ENCODE measurements at places on chromosomes 13 and 19. TPM values are rescaled to one million over a fixed set of nuclear protein-coding genes. Genes with fewer than 3 reads are reported as not detected.
A peak's percentile ranks its signal among the peaks of the same experiment; 100 is the strongest.

- DNase-seq: peak; percentile 56
Measured at GRCh38 chr19:36009220-36009619, 607 bp upstream of the SYNE4 start.

GRCh38 chr19:5128251-5128935 lies 159.5 kb downstream of the KDM4B start:
- no peak for DNase-seq

DNA sequence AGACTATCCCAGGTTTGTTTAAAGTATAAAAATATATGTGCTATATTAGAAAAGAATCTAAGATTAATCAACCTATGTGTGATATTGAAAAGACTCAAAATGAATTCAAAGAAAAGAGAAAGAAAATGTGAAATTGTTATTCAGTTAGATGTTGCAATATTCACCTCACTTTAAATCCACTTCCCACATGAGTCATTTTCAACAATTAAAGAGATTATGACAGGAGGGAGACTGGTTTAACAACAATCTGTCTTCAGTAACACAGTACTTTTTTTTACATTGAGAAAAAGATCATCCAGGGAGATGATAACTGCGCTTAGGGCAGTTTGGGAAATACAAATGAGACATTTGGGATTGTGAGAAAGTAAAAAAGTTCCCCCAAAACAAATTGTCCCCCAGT lies 1246.2 kb downstream of the SLITRK1 start:
- peak; percentile 65 for DNase-seq

- no peak for DNase-seq
Measured at GRCh38 chr13:22064854-22065620, 394.2 kb downstream of the FGF9 start.

GRCh38 chr19:51034704-51035103 lies at the start of gene KLK12:
Gene KLK12 (minus strand): TSS chr19:51035002. CDS start chr19:51034621, 381 bp downstream.
- DNase-seq: no peak

DNA sequence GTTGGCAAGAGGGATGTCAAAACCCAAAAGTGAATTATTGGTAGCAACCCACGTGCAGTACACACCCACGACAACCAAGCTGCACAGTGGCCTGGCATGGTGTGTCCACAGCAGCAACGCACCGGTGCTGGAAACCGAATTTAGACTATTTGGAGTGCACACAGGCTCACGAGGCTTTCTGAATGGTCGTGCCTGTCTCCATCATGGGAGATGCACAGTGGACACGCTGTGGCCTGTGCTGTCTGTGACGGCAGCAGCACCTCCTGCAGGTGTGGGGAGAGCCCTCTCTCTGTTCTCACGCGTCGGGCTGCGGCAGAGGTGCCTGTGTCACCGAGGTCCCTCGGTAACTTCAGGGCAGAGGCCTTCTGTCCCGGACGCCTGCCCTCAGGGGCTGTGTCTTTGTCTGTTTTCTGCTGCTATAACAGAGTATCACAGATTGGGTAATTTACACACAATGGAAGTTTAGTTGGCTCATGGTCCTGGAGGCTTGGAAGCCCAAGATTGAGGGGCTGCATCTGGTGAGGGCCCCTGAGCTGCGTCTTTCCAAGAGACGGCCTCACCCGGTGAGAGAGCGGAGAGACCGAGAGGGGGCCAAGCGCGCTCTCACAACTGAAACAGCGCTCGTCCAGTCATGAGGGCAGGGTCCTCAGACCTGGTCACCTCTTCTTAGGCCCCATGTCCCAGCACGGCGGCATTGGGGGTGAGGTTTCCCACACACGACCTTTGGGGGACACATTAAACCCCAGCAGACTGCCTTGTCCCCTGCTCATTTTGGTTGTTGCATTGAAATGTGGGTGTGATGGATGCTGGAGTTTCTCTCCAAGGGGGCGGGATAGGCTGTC lies 9.1 kb upstream of the MCF2L start:
- no peak for DNase-seq

Gene PRTN3
- total RNA-seq: 0.29 TPM

Gene ZNF560
- total RNA-seq: not detected

DNA sequence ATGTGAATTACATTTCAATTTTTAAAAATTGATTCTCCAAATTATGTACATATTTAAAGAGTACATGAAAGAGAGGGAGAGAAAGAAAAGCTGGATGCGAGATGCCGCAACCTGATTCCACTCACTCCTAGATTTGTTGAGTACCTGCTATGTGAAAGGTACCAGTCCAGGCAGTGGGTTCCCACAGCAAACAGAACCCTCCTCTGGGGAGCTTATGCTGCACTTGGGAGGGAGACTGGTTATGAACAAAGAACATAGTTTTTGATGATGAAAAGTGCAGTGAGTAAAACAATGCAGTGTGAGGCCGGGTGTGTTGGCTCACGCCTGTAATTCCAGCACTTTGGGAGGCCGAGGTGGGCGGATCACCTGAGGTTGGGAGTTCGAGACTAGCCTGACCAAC lies 43.4 kb downstream of the ACTN4 start:
- no peak for DNase-seq

DNA sequence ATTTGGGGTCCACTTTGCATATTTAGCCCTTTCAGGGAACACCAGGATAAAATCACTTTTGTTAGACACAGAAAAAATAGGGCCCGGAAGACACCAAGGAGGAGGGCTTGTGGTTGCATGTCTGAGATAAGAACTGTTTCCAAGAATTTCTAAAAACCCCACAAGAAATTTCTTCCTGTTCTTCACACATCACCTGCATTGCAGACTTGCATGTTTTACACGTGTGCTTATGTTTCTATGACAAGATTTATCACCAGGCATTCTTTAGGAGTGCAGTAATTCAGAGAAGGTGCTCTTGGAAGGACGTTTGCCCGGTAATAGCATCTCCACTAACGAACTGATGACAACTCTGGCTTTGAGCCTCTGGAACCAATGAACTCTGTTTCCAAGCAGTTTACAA lies 7.1 kb upstream of the ACTL9 start:
- DNase-seq: no peak

GRCh38 chr13:96036515-96036914 lies 16.7 kb downstream of the UGGT2 start:
- DNase-seq: peak; percentile 78

- DNase-seq: no peak
Measured at GRCh38 chr13:39918620-39919236, 263.3 kb downstream of the COG6 start.

DNA sequence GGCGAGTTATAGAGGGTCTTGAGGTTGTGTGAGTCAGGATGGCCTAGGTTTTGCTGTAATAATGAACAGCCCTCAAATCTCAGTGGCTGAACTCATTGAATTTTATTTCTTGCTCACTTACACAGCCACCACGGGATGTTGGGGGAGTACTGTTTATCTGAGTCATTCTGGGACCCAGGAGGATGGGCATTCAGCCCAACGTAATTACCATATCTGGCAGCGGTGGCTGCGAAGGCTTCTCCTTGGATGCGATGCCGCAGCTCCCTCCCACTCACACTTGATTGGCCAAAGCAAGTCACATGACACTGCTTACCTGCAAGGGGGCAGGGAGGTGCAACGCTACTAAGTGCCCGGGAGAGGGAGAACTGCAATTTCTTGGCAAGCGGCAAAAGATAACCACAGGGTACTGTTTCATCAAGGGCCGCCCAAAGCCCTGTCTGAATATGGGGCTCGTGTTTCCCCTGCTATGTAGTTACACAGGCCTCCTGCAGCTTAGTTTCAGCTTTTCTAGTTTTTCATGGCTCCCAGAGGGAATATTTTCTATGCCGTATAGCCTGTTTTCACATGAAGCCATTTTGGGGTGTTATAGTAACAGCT lies 19.9 kb downstream of the ZSWIM9 start:
- peak; percentile 97 for DNase-seq

- DNase-seq: no peak
Measured at GRCh38 chr13:35917942-35918645, 213.1 kb downstream of the DCLK1 start.

- DNase-seq: no peak
Measured at GRCh38 chr13:112861876-112862615, 107.0 kb upstream of the MCF2L start.

DNA sequence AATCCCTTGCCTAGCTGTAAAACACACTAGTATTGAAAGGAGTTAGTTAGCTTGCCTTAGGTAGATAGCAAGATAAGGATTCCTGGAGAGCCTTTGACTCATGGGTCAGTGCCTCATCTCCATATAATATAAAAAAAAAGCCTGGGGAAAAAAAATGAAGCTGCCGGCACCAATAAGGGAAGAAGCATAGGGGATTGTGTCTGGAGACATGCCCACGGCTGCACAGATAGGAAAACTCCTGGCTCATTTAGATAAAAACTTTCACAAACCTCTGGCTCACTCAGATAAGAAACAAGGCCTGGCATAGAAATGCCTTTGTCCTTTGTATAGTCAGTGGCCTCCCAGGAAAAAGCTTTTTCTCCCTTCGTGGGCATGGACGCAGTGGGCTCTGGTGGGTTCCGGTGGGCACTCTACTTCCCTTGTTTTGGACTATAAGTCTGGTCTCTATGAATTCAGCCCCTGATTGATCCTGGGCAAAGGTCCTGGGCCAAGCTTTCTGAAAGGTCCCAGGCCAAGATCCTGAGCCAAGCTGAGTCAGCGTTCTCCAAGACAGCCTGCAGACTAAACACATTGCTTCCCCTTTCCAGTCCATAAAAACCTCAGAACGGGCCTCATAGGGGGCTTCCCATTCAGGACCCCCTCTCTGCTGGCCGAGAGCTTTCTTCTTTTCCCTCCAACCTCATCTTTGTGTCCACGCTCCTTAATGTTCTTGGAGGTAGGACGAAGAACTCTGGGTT lies 4.9 kb upstream of the OR7A17 start:
- DNase-seq: no peak

DNA sequence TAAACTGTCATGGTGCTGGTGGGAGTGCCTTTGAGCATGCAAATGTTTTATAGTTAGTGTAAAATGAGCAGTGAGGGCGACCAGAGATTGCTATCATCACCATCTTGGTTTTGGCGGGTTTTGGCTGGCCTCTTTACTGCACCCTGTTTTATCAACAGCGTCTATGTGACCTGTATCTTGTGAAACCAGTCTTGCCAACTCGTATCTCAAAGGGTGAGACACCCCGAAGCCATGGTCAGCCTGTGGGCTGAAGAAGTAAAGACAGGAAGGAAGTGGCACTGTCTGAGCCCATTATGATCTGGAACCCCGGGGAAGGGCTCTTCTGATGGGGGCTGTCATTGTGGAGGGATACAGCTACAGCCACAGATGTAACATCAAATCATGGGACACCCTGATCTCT lies 81.5 kb upstream of the FAM216B start:
- no peak for DNase-seq

- no peak for DNase-seq
Measured at GRCh38 chr13:99968521-99969452, 2.8 kb downstream of the ZIC5 start.

- no peak for DNase-seq
Measured at GRCh38 chr13:43693639-43694038, 93.1 kb downstream of the ENOX1 start.

Gene CGB7
- 0.04 TPM for total RNA-seq

DNA sequence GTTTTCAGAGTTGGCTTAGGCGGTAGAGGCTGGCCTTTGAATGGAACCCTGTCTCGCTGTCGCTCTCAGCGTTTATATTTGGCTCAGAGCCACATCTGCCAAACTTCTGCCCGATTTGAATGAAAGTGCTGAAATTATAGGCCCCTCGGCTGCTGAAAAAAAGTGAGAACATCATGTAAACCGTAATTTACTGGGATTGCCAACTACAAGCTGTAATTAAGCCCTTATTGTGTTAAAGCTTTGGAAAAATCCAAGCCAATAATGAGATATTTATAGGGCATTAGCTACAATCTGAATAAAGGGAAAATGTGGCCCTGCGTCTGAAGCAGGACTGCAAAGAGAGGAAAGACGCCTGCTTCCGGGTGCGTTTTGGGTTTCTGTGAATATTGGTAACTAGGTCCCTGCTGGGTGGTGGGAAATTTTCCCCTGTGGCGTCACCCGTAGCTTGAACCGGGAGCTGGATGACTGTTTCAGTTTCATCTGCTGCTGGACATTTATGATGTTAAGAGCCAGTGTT lies 9.9 kb downstream of the DNM2 start:
- DNase-seq: no peak

- no peak for DNase-seq
Measured at GRCh38 chr13:79939689-79940088, 401.2 kb downstream of the SPRY2 start.

- no peak for DNase-seq
Measured at GRCh38 chr13:101332583-101332982, 83.7 kb downstream of the NALCN start.

DNA sequence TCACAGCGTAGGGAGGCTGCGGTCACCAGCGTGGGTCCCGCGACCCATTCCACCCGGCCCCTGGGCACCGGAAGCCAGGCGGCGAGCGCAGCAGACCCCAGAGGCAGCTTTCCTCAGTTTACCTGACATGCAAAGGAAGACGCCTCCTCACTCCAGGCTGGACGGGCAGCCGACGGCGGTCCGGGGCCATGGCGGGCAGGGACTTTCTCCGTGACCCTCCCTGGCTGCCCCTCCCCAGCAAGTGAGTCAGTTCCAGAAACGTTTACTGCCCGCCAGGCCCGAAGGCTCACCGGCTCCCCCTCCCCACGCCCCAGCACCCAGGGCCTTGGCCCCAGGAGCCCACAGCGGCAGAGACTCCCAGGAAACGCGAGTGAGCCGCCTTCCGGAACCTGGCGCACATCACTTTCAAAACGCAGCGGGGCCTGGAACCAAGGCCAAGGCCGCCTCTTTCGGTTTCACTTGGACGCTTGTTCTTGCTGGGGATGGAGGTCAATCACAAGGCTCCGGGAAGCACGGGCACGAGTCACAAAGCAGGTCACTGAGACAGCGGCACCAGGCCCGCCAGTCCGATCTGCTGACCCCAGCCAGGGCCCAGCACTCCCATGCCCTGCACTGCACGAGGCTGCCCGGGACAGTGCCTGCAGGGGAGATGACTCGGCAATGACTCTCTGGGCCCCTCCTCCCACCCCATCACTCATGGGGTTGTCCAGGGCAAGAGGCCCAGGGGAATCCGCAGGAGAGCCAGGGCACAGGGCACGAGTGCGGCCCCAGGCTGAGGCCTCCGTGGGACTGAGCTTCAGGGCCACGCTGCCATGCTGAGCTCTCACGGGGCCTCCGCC lies 5.3 kb downstream of the SBNO2 start:
- DNase-seq: peak; percentile 83

Gene EBI3
- not detected for total RNA-seq

Gene CALR3
- total RNA-seq: not detected

Gene ASPDH
- not detected for total RNA-seq

GRCh38 chr13:24713022-24713421 lies 32.8 kb downstream of the ATP12A start:
- no peak for DNase-seq

Gene FUT1
- total RNA-seq: 4.6 TPM

Gene ZNF625
- 7.7 TPM for total RNA-seq

- no peak for DNase-seq
Measured at GRCh38 chr19:18532168-18532890, 10.5 kb upstream of the ELL start.

Gene ZIC5
- not detected for total RNA-seq

- DNase-seq: no peak
Measured at GRCh38 chr13:69050696-69051095, 1056.9 kb upstream of the ATXN8OS start.

GRCh38 chr13:51923983-51924539 lies 62.3 kb downstream of the CCDC70 start:
- DNase-seq: peak; percentile 41

- DNase-seq: no peak
Measured at GRCh38 chr19:42121036-42121621, 11.1 kb downstream of the POU2F2 start.

GRCh38 chr13:98697791-98698190 lies 54.7 kb downstream of the SLC15A1 start:
- DNase-seq: no peak
